Adipocyte (in vitro differentiated cells): ENCODE measurements at places on chromosomes 2 and 18.

DNA sequence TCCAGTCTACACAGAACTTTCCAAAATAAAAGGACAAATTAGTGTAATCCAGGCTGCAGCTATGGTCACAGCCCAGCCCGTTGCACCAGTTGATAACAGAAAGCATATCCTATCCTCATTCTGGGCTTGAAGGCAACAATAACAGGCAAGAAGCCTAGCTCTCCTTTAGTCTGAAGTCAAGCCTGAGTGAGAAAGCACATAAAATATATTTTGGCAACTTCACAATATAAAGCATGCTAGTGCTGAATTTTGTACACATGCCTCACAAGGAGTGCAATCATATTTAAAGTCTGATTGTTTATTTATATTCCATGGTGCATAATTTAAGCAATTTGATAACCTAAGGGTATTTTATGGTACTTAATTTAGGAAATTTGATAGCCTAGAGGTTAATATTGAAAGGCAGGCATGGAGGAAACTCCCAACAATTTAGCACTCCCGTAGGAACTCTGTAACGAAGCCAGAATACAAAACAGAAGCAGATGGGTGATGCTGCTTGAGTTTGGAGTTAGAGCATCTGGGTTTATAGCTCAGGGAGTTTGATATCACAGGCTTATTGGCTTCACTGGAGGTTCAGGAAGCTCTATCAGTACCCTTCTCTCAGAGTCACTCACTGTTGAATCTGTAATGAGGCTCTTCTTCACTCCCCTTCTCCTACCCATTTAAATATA lies 1199.1 kb upstream of the GYPC start:
- DNase-seq = peak; percentile 9

GRCh38 chr2:36376992-36377738 lies 21.6 kb downstream of the CRIM1 start:
- DNase-seq = no peak

GRCh38 chr18:70659036-70659925 lies 370.4 kb downstream of the SOCS6 start:
- no peak for DNase-seq

DNA sequence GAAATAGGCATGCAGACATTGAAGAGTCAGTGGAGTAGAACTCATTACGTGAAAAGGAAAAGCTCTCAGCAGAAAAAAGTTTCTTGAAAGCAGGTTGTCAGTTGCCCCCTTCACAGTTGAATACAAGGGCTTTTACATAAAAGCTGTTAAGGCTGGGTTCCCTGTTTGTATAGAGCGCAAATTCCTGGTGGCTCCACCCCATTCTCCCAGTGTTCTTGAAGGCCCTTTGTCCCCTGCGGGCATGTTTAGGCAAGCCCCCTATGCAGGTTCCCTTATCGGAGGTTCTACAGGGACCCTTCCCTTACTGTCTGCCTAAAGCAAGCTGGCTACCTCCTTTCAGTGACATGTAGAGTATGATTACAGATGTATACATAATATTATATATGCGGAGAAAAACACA lies 497.2 kb upstream of the SYT4 start:
- DNase-seq = no peak

DNA sequence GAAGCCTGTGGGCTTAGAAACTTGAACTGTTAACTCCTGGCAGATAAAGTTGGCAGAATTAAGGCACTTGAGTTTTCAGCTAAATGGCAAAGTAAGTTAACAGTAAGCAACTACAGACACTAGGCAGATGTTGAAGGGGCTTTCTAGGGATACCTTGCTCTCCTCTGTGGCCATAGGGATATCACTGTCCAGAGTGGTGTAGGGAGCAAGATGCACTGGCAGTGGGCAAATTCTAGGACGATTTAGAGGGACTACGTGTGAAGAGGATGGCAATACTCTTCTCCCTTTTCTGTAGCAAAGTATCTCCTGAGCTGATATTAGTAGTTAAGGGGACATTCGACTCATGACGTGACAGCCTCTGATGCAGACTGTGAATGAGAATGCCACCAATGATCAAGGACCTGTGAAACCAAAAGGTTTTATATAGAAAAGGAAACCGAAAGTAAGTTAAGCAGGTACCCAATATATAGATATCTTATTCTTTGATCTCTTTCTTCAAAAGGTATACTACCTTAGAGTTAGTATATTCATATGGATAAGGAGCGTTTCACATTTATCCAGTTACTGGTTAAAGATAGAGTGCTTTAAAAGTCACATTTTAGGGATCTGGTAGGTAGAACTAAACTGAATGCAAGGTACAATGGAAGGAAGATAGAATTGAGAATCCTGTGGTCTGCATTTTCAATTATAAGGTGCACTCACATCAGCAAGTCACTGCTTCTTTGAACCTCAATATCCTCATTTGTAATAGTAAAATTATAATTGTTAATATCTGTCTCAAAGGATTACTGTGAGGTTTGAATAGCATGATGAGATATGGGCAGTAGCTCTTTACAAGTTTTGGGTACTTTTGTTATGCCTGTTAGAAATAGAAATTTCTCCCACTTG lies 106.4 kb downstream of the KCNH7 start:
- no peak for DNase-seq

GRCh38 chr2:219056896-219057708 lies 3.6 kb downstream of the IHH start:
- no peak for DNase-seq

DNA sequence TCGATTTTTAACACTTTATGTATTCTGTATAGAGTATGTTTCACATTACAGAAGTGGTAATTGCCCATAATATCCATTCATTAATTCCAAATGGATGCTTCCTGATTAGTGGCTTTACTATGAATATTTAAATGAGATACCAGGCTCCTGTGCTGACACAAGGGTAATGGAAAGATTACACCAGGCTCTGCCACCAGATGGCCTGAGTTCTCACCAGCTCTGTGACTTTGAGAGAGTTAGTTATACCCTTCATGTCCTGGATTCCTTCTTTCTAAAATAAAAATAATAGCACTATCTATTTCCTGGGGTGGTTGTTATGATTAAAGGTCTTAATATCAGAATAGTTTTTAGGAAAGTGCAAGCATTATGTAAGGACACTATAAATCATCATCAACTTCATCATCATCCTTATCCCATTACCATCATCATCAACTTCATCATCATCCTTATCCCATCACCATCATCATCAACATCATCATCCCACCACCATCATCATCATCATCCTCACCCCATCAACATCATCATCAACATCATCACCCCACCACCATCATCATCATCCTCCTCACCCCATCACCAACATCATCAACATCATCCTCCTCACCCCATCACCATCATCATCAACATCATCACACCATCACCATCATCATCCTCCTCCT lies 151.8 kb downstream of the DNER start:
- no peak for DNase-seq

DNA sequence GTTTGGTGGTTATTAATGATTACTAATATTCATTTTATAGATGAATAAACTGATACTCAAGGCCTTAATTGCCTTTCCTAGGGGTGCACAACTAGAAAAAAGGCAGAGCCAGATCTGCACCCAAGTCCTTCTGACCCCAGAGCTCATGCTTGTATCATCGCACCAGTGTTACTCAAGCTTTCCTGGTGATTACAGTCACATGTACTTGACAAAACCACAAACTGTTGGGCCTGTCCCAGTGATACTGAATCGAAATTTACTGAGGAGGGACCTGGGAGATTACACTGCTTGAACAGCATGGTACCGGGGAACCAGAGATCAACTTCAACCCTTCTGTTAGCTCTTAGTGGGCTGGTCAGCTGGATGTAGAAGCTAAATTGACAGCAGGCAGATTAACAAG lies 33.7 kb downstream of the FASTKD2 start:
- DNase-seq = no peak

GRCh38 chr2:153917570-153917969 lies 45.8 kb downstream of the GALNT13 start:
- DNase-seq = no peak

- DNase-seq = no peak
These were observed 207.5 kb upstream of the SRD5A2 start for GRCh38 chr2:31788273-31788672.

DNA sequence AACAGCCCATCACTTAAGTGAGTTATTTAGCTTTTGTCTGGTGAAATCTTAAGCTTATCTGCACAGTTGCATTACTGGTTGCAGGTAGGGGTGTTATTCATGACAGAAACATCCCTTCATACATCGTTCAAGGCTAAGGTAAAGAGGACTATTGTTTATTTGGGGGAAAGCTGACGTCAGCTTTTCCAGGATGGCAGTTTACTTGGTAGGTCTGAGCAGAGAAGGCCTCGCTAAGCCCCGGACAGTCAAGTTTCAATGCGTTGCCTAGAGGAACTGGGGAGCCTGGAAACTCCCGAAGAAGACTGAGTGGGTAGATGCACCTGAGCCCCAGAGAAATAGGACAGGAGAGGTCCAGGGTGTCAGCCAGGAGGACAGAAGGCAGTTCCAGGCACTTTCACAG lies 2.2 kb downstream of the RNU4ATAC start:
- no peak for DNase-seq

GRCh38 chr2:2719781-2720180 lies 388.7 kb upstream of the MYT1L start:
- DNase-seq = no peak

DNA sequence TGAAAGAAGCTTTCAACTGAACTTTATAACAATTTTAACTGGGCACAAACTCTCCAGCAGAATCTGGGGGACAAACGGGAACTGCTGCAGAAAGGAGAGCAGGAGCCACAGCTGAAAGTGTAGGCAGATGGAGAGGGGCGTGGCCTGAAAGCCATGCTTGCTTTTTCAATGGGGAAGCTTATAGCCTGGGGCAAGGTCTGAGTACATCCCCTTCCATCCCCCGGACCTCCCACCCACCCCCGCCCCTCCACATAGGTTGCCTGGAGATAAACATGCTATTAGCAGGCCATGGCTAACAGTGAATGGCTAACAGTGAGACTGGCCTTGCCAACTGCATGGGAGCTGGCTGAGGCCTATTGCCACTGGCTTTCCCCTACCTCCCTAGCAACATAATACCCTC lies 317.9 kb upstream of the TANK start:
- DNase-seq = no peak

- no peak for DNase-seq
These were observed 22.5 kb downstream of the CAVIN2 start for GRCh38 chr2:191824398-191824797.

DNA sequence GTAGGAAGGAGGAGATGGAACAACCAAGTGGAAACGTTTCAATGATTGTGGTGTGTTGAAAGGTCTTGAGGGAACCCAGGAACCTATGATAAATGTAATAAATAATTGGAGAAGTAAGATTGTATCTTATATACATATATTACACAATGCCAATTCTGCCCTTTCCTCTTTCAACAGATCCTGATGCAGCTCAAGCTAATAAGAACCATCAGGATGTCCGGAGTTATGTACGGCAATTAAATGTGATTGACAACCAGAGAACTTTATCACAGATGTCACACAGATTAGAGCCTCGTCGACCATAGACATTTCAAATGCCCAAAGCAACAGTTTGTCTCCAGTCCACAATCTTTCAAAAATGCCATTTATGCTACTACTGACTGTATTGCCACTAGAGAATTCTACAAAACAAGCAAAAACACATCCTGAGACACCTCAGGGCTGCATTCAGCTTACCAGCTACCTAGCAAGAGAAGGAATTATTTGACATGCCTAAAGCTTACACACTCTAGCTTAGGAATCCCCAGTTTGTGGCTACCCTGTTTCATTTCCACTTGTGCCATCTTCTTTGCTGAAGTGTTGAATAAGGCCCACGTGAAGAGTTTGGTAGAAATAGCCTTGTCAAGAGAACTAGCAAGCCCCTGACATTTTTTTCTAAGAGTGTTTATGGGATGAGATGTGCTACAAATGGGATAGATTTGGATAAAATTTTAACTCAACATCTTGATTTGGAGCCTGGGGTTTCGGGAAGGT lies 24.0 kb upstream of the MAP3K20 start:
- DNase-seq = no peak
